ENCODE measurements at places on chromosomes 6 and 20.

- peak; percentile 30 for DNase-seq
These were observed 571.4 kb downstream of the EPHA7 start for GRCh38 chr6:92847988-92848387.

- DNase-seq: no peak
These were observed 112.8 kb downstream of the INSM1 start for GRCh38 chr20:20480689-20481088.

DNA sequence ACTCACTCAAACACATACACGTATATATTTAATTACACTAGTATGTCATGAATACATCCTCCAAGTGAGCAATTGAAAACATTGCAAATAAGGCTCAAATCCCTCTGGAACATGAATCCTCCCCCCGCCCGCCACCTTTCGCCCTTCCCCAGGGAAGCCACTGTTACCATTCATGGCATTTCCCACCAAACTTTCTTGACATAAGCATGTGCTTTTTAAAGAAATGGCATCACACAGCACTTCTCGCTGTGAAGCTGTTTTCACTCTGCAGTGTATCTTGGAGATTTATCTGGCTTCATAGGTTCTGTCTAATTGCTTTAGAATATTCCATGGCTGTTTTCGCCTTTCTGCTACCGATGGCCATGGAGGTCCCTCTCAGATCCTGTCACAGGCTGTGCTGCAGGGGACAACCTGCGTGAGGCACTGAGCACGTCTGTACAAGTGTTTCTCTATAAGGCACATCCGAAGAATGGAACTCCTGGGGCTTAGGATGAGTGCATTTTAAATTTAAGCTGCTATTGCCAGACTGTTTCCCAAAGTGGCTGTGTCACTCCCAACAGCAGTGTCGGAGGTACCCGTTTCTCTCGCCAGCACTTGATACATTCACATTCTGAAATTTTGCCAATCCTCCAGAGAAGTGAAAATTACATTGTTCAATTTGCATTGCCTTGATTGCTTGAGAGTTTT, 22.2 kb upstream of the PHACTR3 start:
- DNase-seq: no peak

DNA sequence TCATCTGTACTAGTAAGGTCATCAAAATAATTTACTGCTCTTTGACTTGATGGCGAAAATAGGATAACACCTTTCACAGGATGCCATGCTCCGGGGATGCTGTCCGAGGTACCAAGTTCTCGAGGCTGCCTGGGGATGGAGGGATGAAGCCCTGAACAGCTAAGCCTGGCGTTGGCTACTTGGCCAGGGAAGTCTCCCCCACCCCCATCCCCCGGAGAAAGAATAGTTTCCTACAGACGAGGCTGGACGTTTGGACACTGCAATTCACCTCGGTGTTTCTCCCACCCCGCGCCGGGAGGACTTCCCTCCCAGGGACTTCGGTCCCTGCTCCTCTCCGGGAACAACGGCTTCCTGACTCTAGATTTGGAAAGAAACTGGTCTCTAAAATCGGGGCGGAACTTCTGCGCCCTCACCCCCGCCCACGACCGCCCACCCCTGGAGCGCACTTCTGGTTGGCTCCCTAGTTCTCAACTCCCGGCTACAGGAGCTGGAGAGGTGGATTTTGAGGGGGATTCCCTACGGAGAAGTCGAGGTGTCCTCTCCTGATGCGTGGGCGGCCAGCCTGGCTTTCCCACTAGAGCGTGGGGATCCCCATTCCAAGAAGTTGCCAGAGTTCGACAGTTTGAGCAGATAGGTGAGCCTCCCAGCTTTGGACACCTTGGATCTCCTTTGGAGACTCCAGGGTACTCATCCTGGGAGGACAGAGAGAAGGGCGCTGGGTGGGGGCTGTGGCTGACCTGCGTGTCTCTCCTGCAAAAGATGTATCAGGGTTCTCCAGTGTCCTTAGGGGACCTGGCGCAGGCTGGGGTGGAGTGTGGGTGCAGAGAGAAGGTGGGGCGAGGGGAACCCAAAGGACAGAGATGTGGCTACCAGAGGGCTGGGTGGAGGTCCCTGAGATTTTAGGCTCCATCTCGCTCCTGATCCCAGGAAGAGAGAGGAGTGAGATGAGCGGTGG, 1.1 kb downstream of the PCSK2 start:
- peak; percentile 18 for DNase-seq
